ENCODE measurements at places on chromosomes 6 and 20.

- DNase-seq: no peak
Observed at GRCh38 chr6:37495244-37495934, 4.3 kb downstream of the CCDC167 start.

- DNase-seq: no peak
Observed at GRCh38 chr20:4673371-4674001, 48.2 kb upstream of the PRND start.

DNA sequence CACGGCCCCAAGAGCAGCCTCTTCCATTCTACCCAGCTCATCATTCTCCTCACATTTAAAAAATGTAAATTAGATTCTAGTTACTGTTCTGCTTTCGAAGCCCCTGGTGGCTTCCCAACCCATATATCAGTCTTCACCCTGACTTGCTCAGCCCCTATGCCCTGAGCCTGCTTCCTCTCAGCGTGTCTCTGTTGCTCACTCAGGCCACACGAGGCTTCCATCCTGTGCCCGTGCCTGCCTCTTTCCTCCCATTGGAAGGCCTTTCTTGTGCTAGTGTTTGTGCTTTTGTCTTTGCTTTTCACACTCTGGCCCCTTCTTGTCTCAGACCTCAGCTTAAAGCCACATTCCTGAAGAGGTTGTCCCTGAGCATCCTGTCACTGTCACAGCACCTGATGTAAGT lies 78.1 kb downstream of the AFDN start:
- DNase-seq: no peak

GRCh38 chr6:7902221-7902620 lies 8.4 kb downstream of the TXNDC5 start:
- no peak for DNase-seq

DNA sequence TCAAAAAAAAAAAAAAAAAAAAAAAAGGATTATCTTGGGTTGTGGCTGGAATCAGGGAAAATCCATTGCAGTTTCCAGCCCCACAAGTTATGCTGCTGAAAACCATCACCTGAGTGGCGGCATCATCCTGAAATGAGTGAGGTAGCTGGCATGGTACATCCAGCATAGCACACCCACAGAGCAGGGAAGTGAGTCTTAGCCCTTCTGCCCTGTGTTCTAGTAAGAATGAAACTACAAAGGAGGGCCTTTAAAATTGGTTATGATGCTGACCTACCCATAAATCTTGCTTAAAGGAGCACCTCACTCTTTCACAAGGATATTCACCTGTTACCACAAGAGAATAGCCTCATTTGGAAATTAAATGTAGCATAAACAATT lies 119.2 kb downstream of the NFATC2 start:
- DNase-seq: no peak

GRCh38 chr20:45448270-45448669 lies 21.3 kb upstream of the WFDC2 start:
- no peak for DNase-seq
